ENCODE measurements at places on chromosomes 4 and X. TPM values are rescaled to one million over a fixed set of nuclear protein-coding genes. Genes with fewer than 3 reads are reported as not detected.

The ADH7 gene
- not detected for total RNA-seq

The TGIF2LX gene
- not detected for total RNA-seq

The ENPEP gene
- total RNA-seq, result 0.43 TPM

The PRDM5 gene
- 12.1 TPM for total RNA-seq
